Midbrain (tissue), 1 donor: ENCODE measurements at places on chromosomes 3 and 15.

- DNase-seq = no peak
These were observed 3.6 kb downstream of the ACTC1 start for GRCh38 chr15:34791701-34792100.

DNA sequence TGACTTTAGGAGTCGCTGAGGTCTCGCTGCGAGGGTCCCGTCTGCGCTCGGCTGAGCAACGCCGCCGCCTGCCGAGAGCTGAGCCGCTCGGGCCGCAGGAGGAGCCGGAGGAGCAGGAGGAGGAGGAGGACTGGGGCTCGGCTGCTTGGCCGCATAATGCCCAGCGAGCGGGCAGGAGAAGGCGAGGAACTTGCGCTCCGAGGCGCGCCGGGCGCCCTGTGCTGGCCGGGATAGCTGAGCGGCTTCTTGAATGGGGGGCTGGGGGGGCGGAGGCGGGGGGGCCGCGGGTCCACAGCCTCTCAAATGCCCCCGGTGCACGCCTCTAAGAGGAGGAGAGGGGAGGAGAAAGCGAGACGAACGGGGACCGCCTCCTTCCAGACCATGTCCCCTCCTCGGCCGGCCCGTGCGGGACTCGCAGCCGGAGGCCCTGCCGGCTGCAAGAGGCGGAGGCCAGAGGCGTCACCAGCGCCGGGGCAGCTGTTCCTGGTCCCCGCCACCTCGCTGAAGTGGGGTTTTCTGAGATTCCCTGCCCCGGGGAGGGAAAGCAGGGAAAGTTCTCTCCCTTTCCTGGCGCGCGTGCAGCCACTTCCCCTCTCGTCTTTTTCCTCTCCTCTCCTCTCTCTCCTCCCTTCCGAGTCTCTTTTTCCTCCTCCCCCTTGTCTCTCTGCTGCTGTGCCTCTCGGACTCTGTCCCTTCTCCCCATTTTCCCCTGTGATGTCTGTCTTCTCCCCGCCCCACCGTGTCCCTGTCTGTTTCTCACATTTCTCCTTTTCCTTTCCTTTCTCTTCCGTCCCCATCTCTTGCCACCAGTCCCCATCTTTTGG, at the start of gene ADAMTS9:
ADAMTS9 (minus strand) TSS at position 220 of the 824 bp plus-strand sequence. CDS start 343 bp downstream, outside the sequence.
- peak; percentile 58 for DNase-seq

- no peak for DNase-seq
These were observed 38.2 kb upstream of the MCF2L2 start for GRCh38 chr3:183466575-183466974.

DNA sequence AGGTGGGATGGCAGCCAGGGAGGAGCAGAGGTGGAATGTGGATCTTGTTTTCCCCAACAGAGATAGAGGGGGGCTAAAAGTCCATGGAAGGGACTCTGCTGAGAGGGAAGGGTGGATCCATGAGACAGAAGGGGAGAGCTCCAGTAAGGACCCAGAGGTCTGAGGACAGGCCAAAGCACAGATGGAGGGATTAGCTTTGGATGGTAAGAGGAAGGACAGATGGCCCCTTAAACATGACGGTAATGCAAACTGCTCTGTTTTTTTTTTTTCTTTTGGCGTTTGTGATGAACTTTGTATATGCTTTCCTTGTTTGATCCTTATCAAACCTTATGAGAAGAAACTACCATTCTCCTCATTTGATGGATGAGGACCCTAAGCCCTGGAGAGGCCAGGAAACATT, 96.2 kb downstream of the IGF1R start:
- DNase-seq = no peak

DNA sequence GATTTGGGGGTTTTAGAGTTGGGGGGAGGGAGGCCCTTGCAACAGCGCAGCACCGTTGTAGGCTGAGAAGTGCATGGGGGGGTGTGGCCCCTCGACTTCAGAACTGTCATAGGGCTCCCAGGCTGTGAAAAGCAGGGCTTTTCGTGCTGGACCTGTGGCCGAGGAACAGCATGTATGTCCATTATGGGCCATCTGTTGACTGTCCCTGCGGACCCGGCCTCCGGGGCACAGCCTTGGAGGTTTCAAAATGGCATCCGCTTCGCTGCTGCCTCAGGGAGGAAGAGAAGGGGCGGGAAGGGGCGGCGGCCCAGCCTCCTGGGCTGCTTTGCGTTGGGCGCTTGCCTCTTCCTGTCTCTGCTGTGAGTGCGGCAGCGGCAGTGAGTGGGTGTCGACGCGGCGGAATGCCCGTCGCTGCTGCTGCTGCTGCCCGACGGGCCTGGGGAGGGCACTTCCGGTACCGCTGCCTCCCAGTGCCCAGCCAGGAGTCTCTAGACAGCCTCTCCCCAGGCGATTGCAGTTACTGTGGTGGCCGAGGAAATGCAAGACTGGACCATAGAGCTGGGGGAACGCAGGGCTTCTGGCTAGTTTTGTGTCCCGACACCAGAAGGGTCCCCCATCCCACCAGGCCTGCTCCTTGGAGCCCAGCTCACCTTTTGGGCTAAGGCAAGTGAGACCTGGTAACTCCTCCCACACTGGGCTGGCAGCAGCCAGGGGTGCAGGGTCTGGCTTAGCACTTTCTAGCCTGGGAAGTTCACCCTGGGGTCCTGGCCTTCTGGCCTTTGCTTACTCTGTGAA, 1.9 kb downstream of the GNAI2 start:
- DNase-seq = peak; percentile 62

GRCh38 chr15:84929795-84930603, 45.5 kb downstream of the SLC28A1 start:
- DNase-seq = no peak

DNA sequence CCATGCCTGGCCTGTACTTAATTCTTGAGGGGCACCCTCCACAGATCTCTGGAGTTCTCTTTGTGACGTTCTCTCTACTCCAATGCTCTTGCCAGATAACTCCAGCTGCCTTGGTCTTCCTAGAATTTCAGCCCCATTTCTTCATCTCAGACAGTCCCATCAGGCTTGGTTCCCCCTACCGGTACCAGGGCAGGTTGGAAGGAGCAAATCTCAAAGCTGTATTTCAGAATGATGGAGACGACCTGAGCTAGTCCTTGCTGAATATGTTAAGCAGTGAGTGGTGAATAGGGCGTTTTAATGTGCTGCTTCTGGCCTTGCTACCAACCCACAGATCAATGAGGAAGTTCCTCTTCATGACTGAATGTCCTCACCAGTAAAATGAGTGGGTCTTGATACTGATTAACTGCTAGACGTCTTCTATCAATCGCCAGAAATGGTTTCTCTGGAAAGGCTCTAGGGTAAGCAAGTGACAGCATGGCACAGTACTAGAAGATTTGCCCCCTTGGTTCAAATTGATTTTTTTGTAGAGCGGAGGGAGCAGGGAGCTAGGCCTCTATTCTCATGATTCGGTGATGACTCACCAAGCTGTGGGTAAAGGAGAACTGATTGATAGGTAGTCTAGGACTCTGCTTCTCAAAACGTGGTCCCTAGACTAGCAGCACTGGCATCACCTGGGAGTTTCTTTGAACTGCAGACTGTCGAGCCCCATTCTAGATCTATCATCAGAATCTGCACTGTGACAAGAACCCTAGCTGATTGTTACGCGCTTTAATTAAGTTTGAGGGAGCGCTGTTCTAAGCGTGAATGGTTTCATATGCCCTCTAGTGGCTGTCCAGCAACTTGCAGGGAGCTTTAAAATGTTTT, 67.8 kb downstream of the UBP1 start:
- DNase-seq = peak; percentile 71

DNA sequence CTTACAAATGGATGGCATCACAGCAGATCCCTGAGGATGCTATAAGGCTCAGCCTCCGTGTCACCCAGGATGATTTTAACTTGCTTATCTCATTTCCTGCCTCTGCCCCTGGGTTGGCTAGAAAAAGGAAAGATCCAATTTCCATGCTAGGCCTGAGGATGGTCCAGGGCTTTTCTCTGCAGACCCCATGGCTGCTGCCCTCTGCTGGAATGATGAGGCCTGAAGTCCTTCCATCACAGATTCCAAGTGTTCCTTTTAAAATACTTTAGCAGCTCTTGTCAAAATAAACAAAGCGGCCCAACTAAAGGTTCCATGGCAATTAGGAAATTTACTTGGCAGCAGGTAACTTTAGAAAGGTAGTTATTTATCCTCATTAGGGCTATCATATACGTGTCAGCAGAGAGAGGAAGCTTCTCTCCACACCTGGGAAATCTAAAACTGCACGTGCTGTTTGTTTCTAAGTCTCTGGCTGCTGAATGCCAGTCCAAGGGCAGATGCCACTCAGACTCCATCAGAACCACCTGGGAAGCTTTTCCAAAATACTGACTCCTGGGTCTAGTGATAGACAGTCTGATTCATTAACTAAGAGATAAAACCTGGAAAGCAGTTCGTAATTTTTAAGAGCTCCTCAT, 401.9 kb upstream of the IL12A start:
- peak; percentile 23 for DNase-seq

DNA sequence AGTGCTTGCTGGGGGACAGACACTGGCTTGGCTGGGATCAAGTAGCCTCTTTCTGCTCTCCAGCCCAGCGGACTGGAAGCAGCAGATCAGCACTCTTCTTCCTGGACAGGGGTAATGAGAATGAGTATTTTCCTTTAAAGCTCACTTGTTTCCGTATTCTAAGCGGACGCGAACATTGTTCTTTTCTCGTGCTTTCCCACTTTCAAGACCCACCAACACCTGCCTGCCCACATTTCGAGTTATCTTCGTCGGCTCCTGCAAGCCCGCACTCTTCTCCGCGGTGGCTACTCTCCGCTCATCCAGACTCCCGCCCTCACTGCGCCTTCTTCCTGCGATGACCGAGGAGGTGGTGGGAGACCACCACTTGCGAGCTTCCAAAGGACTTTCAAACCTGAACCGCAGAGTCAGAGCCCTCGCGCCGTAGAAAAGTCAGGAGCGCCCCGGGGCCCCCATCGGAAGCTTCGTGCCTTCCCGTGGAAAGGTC, 1.6 kb upstream of the PPM1L start:
- DNase-seq = peak; percentile 69

DNA sequence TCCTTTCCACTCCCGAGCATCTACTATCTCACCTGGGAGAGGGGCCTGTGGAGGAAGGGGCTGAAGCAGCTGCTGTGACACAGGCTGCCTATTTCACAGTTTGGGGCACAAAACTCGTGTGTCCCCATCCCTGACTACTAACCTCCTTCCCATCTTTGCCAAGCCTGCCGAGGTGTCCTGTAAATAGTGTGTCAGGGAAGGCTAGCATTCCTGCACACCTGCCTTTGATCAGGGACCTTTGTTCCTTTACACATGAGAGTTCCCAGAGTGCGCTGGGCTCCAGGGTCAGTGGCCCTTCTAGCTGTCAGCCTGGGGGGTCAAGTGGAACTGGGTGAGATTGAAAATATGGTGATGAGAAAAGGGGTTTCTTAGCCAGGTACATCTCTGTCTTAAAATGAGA, 13.0 kb upstream of the TF start:
- no peak for DNase-seq

GRCh38 chr15:35722501-35722900, 176.5 kb upstream of the DPH6 start:
- DNase-seq = no peak

DNA sequence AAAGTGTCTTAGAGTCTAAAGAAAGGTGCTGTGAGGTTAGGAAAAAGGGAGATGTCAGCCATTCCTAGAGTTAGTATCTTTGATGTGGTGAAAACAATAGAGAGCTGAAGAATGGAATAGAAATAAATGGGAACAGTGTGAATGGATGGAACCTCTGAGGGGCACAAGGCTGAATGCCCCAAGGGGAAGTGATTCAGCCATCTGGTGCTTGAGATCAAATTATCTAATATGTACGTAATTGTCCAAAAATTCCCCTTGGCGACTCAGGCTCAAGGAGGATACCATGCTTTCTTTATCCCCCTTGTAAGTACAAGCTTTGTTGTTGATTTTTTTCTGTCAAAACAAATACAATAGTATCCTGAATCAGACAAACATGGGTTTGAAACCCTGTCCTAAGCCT, 361.6 kb downstream of the LSAMP start:
- DNase-seq = no peak

- DNase-seq = no peak
These were observed 345.5 kb upstream of the LMCD1 start for GRCh38 chr3:8156138-8156537.

GRCh38 chr15:72592097-72592496, 62.4 kb upstream of the GOLGA6B start:
- DNase-seq = no peak

- no peak for DNase-seq
These were observed 357.5 kb upstream of the UMPS start for GRCh38 chr3:124372775-124373174.

DNA sequence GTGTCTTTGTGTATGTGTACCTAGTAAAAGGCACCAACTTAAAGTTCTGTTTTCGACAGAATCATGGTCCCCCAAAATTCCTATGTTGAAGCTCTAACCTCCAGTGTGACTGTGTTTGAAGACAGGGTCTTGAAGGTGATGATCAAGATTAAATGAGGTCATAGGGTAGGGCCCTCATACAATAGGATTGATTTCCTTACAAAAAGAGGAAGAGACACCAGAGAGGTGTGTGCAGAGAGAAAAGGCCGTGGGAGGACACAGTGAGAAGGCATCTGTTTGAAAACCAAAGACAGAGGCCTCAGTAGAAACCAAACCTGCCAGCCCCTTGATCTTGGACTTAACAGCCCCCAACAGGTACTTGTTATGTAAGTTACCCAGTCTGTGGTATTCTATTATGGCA, 52.0 kb upstream of the CORO2B start:
- DNase-seq = no peak

DNA sequence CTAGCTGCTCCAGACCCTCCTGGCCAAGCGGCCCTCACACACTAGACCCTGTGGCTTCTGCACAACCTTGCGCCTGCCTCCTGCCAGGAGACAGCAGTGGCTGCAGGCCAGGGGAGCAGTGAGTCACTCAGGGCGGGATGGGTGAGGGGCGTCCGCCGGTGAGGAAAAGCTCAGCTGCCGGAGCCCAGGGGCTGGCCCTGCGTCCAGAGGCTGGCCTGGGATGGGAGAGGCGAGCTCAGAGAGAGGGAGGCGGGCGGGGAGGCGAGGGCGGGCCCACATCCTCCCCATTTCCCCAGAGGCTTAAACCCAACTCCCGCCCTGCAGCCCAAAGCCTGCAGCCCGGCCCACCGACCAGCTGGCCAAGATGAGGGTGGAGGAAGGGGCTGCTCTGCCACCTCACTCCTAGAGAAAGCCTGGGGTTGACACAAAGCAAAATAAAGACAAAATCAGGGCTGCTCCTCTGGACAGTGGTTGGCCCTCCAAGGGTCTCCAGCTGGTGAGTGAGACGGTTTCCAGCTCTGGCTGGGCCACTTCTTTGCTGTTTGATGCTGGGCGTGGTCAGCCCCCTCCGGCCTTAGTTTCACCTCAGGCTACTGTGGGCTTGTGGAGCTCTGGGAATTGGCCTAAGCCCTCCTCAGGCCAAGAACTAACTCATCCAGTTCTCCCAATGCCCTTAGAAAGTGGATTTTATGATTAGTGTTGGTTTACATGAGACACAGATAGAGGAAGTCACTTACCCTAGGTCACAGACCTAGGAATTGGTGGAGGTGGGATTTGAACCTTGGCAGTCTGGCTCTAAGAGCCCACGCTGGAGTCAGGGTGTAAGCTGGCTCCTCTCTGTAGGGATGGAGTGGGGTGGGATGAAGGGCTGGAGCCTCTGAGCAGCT, 50.6 kb downstream of the IQSEC1 start:
- peak; percentile 17 for DNase-seq

GRCh38 chr3:188267790-188268335, 113.9 kb downstream of the LPP start:
- DNase-seq = no peak
